ENCODE measurements at places on chromosomes 7 and 10.

DNA sequence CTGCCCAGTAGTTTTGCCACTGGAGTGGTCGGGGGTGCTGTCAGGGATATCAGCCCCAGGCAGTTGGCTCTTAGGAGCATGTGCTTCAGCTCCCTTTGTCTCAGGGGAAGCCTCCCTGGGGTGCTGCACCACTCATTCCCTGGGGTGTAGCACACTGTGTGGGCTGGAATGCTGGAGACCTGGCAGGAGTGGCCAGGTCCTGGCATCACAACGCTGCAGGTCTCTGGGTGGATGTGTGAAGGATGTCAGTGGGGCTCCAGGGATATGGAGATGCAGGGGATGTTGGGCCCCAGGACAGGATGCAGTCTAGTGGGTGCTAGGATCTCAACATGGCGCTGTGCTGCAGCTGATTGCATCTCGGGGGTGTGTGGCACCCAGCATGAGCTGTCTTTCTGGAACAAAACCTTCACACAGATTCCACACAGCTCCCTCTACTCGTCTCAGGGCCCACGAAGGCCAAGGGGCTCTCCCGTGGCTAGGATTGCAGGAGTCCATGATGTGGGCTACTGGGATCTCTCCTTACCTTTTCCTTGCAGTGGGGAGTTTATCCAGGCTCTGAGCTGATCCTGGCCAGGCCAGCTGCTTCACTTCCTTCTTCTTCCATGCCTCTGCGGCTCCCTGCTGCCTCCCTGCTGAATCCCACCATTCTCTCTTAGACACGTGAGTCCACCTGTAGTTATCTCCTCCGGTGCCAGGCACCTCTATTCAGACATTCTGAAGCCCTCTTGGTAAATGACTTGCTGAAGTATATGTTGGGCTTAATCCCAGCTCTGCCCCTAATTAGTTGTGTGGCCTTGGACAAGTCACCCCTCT, 295.1 kb downstream of the RPS24 start:
- DNase-seq: no peak

DNA sequence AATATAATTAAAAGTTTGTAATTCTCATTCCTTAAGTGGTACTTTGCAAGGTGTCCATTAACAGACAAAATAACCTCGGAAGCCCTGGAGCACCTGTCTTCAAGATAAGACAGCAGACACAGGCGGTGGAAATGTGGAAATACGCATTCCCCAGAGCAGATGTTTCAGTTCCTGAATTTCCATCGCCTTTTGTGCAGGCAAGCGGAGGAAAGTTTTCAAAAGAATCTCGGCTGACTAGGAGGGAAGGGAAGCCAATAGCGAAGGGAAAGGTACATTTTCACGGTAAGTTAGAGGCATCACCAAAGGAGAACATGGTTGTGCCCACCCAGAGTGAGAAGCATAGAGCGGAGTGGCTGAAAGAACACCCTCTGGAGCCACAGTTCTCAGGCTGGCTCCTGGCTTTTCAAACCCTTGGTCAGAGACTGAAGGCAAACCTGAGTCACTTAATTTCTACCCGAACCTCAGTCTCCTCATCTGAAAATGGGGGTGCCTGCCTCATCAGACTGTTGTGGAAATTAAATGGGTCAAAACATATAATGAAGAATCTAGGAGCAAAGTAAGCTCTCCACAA, 13.6 kb downstream of the CPA1 start:
- DNase-seq: no peak

GRCh38 chr7:42869131-42870020, 42.5 kb downstream of the C7orf25 start:
- DNase-seq: no peak

- no peak for DNase-seq
These were observed 259.2 kb downstream of the MAD1L1 start for GRCh38 chr7:1973321-1974251.

DNA sequence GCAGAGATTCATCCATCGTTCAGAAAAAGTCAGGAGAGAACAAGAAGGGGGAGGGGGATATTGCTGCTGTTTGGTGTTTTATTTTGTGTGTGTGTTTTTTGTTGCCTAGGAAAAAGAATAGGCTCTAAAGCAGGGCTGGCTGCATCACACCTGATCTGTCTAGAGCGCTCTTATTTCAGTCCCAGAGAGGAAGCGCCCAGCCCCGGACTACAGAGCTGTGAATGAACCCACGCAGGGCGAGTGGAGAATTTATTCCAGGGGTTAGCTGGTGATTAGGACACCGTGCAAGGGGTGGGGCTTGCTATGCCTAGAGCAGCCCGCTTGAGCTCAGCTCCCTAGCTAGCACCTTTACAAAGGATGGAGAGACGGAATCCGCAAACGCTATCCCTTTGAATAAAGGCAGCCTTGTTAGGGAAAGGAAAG, 621 bp upstream of the FAM13C start:
- DNase-seq: peak; percentile 45

DNA sequence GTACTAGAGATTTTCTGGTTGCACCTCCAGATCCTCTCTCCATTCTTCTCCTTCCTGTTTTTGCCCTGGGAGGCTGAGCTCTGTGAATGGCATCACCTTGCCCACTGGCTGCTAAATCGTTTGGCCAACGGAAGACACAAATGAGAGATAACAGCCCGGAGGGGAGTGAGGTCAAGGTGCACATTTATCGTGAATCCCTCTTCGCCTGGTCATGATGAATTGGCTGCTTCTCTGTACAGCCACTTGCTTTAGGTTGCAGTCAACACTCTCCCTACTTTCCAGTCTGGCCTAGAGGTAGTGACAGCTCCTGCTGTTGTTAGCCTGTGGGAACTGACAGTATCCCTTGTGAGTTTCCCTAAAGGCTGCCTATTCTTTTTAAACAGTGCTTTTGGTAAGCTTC, 85.4 kb upstream of the CHCHD3 start:
- DNase-seq: no peak

DNA sequence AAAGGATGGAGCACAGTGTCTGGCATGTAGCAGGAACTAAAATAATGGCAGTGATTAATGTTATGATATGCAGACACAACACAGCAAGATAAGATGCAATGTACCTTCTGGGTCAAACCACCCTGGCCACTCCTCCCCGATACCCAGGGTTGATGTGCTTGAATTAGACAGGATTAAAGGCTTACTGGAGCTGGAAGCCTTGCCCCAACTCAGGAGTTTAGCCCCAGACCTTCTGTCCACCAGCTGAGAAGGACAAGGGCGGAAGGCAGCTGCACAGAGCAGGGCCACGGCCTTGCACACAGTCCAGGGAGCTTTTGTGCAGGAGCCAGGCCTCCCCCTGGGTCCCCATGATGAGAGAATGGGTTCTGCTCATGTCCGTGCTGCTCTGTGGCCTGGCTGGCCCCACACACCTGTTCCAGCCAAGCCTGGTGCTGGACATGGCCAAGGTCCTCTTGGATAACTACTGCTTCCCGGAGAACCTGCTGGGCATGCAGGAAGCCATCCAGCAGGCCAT, at the start of gene RBP3:
Gene RBP3 (plus strand): TSS at position 226 of the 514 bp plus-strand sequence. CDS start 122 bp downstream, at position 348.
- no peak for DNase-seq

DNA sequence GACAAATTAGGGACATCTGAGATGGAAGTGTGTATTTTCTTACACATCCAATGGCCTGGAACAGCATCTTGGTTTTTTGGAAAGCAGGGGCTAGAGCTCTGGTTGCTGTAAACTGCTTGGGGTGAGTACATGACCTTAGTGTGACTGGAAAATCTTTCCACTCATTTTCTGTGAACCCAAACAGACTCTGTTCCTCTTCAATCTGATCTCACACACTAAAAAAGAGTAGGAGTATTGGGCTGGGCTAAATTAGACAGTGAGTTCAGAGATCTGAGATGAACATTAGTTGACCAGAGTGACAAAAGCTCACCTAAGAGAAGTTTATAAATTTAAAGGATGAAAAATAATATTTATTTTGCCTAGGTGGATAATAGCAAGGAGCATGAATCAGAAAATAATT, 59.2 kb downstream of the OR13A1 start:
- DNase-seq: no peak

DNA sequence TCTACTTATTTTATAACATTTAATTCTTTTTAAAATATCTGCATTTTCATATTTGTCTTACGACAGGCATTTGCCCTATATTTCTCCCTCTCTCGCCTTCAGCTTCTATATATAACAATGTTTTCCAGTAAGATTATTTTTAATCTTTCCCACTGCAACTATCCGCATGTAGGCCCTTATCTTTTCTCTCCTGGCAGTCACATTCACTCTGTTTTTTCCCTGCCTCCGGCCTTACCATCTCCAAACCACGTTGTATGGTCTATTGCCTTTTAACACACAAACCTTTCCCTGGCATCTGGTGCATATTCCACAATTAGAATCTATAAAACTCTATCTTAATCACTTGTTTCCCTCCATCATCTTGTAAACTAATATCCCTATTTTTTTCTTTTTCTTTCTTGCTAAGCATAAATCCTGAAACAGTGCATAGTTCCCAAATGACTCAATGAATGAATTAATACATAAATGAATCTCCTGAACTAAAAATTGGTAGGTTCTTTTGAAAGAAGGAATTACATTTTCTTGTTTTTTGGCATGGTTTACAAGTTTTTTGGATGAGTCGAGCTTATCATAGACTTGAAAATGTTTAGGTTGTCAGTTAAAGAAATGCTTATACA, 173.2 kb downstream of the SEMA3A start:
- no peak for DNase-seq

DNA sequence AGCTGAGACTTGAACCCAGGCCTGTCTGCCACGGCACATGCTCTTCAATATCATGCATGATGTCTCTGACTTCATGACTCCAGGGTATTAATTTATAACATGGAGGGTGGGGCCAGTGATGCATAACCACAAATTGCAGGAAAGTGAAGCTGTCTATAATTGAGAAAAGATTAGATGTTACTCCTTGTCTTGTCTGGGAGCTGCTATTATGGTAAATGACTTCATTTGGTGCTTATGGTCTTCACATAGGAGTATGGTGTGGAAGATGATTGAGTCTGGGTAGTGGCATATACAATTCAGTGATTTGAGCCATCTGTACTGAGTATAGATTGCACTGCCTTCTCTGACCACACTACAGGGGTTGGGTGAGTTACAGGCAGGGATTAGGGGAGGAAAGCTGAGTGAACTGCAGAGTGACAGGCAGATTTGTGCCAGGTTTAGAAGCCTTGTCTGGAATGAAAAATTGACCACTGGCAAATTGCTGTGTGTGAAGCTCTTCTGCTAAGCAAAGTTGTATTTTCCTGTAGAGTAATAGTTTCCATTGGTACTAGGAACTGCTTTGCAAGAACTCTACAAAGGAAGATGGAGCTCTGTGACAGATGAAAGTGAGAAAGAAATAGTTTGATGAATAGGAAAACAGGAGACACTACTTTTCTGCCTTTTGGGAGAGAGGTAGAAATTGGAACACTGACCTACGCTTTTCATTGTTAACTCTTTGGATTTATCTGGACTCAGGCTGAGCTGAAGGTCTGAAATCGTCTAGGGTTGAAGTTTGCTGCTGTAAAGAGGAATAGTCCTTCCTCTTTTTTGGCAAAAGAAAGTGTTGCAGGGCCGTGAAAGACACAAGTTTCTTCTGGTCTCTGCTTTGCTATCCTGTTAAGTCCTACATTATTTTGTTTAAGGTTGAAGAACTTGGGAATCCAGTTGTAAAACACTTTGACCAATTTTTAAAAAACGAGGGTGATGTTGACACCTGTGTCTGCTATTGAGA, 2.7 kb downstream of the SND1 start:
- DNase-seq: no peak

DNA sequence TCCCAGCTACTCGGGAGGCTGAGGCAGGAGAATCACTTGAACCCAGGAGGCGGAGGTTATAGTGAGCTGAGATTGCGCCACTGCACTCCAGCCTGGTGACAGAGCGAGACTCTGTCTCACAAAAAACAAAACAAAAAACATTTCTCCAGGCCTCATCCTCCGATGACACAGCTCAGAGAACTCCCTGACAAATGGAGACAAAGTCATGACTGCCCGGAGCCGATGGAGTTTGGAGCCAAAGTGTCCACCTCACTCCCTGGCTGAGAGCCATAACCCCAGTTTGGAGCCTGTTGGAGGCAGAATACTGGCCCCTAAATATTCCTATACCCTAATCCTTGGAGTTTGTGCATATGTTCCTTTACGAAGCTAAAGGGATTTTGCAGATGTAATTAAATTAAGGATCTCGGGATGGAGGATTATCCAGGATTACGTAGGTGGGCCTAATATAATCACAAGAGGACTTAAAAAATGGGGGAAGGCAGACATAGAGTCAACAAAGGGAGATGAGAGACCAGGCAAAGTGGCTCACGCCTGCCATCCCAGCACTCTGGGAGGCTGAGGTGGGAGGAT, 22.7 kb downstream of the SSC4D start:
- no peak for DNase-seq

All from caudate nucleus (tissue), 63 donors.